Activated T-cell treated with anti-CD3 and anti-CD28 coated beads, Interleukin-2, amount 50 U/mL, for 1 hour (primary cell): ENCODE measurements at places on chromosomes 3 and 15.

DNA sequence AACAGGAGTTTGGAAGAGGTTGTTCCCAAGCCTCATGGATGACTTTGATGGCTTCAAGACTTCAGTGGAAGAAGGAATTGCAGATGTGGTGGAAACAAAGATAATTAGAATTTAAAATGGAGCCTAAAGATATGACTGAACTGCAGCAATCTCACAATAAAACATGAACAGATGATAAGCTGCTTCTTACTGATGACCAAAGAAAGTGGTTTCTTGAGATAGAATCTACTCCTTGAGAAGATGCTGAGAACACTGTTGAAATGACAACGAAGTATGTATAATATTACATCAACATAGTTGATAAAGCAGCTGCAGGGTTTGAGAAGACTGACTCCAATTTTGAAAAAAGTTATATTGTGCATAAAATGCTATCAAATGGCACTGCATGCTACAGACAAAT lies 21.2 kb downstream of the MYO9A start:
- DNase-seq, result no peak

DNA sequence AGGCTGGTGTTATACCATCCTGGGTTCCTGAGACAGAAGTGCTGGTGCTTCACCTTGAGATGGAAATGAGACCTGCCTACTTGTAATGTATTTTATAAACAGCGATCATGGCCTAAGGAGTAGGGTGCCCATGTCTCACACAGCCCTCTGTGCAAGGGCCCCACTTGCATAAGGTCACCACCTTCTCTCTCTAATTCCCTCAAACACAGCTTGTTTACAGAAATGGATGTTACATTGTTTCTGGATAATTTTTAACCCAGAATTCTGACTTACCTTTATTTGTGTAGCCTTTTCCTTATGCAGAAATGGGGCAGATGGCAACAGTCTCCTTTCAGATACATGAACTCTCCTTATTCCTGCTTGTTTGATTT lies 95.1 kb upstream of the UMPS start:
- no peak for DNase-seq

GRCh38 chr3:140756240-140757016 lies 78.6 kb downstream of the TRIM42 start:
- no peak for DNase-seq

GRCh38 chr3:183542355-183542754 lies 13.2 kb downstream of the KLHL6 start:
- DNase-seq, result no peak

GRCh38 chr3:71532639-71533395 lies 50.7 kb downstream of the FOXP1 start:
- DNase-seq, result no peak

GRCh38 chr3:45240292-45240691 lies 14.2 kb upstream of the TMEM158 start:
- no peak for DNase-seq
